ENCODE measurements at places on chromosomes 11 and 22. TPM values are rescaled to one million over a fixed set of nuclear protein-coding genes. Genes with fewer than 3 reads are reported as not detected.

- DNase-seq, result no peak
Measured at GRCh38 chr11:119181677-119182412, 3.4 kb upstream of the NHERF4 start.

DNA sequence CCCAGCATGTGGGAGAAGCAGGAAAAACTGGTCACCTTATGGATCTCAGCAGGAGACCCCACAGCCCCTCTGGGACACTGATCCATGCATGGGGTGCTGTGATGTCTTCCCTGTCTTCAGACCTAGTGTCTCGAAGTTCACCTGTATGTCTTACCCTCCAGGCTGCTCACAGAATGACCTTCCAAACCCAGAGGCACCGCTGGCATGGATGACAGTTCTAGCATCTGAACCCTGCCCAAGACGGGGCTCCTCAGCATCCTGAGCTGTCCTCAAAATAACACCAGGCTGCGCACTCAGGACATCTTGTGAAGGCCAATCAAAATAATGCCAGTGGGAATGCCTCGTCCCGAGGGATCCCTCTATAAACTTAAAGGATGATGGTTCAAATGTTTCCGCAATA lies 824.9 kb downstream of the TBC1D22A start:
- no peak for DNase-seq

GRCh38 chr11:129208863-129209262 lies 16.7 kb upstream of the ARHGAP32 start:
- no peak for DNase-seq

The ARHGAP32 gene
- total RNA-seq, result 13.1 TPM

The BRD1 gene
- total RNA-seq, result 15.7 TPM

The MS4A4A gene
- total RNA-seq, result 12.0 TPM

The GLYATL1 gene
- 622 TPM for total RNA-seq
